CD4-positive, alpha-beta memory T cell (primary cell): ENCODE measurements at places on chromosomes 4 and X.

GRCh38 chr4:25702848-25703247 lies 47.2 kb downstream of the SLC34A2 start:
- H3K36me3 ChIP-seq, result no peaks in the 10 kb centered on the region
- no peak overlapping the region for H3K4me3 ChIP-seq
- no peaks in the 10 kb centered on the region for H3K27me3 ChIP-seq
- no peaks in the 10 kb centered on the region for H3K4me1 ChIP-seq

DNA sequence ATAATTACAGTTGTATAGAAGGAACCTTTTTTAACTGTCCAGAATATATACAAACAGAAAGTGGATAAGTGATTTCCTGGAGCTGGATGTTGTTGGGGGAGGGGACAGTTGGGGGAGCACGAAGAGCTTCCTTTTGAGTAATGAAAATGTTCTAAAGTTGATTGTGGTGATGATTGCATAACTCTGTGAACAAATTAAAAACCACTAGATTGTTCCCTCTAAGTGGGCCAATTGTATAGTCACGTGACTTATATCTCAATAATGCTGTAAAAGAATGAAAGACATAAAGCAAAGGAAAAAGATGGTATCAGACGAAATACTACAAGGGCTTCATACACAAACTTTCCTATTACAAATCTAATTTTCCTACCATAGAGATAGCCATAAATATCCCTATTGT lies 2.7 kb downstream of the CT55 start:
- no peaks in the 10 kb centered on the region for H3K27me3 ChIP-seq
- no peak overlapping the region for H3K4me3 ChIP-seq
- H3K36me3 ChIP-seq, result no peaks in the 10 kb centered on the region
- H3K4me1 ChIP-seq, result no peaks in the 10 kb centered on the region

DNA sequence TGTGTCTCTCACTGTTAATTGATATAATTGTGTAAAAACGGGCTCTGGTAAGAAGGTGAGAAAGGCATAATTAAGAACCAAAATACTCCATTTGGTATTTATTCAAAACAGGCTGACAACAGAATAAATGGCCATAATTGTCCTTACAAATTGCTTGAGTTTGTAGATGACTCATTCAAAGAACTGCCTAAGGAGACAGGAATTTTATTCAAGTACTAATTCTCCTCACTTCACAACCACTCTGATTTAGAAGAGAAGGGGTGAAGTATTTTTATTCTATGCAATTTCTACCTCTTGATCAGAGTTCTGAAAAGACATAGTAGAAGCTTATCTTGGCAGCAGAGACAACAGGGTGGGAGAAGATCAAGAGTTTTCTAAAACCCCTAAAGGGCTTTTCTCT lies 43.1 kb downstream of the ATP11C start:
- no peaks in the 10 kb centered on the region for H3K4me1 ChIP-seq
- H3K27ac ChIP-seq, result no peak overlapping the region
- no peaks in the 10 kb centered on the region for H3K27me3 ChIP-seq
- H3K36me3 ChIP-seq, result no peaks in the 10 kb centered on the region
- H3K4me3 ChIP-seq, result no peak overlapping the region
- DNase-seq, result no peak

DNA sequence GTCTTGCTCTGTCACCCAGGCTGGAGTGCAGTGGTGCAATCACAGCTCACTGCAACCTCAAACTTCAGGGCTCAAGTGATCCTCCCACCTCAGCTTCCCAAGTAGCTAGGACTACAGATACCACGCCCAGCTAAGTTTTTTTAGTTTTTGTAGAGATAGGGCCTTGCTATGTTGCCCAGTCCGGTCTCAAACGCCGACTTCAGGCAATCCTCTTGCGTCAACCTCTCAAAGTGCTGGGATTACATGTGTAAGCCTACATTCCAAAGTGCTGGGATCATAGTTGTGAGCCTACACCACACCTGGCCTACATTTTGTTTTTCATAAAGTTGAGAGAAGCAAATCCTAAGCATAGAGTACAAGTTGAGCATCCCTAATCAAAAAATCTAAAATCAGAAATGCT lies 42.2 kb downstream of the SMARCA5 start:
- peaks cover 13% of the 10 kb centered on the region for H3K36me3 ChIP-seq
- H3K4me3 ChIP-seq, result no peak overlapping the region
- no peak overlapping the region for H3K27ac ChIP-seq
- no peak for DNase-seq
- H3K4me1 ChIP-seq, result peaks cover 19% of the 10 kb centered on the region

DNA sequence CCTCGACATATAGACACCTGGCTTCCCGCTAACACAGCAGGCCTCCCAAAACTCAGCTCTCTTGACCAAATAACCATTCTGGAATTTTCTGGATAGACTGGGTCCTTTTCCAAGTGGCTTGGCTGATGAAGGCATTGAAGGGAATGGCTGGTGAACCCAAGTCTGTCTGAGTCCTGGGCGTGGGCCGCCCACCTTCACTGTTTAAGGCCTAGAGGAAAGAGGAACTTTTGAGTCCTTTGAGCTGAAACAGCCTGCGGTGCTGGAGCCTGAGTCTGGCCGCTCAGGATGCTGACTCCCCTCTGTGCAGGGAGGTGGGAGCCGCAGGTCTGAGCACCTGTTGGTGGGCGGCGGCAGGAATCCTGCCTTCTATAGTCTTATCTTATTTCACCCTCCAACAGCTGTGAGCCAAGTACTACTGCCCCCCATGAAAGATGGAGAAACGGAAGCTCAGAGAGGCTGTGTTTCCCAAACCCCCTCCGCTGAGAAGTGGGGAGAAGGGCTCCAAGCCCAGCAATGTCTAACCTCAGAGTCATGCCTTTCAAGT lies 23.4 kb downstream of the ACOX3 start:
- no peaks in the 10 kb centered on the region for H3K27me3 ChIP-seq
- peaks cover 18% of the 10 kb centered on the region for H3K4me1 ChIP-seq
- peaks cover 20% of the 10 kb centered on the region for H3K36me3 ChIP-seq
- DNase-seq, result no peak
- no peak overlapping the region for H3K4me3 ChIP-seq

GRCh38 chr4:160318567-160319220 lies 1215.8 kb downstream of the RAPGEF2 start:
- H3K36me3 ChIP-seq, result no peaks in the 10 kb centered on the region
- no peak overlapping the region for H3K27ac ChIP-seq
- no peaks in the 10 kb centered on the region for H3K27me3 ChIP-seq
- H3K4me1 ChIP-seq, result no peaks in the 10 kb centered on the region
- no peak overlapping the region for H3K4me3 ChIP-seq

- H3K27me3 ChIP-seq, result no peaks in the 10 kb centered on the region
- no peak overlapping the region for H3K27ac ChIP-seq
- no peak overlapping the region for H3K4me3 ChIP-seq
- H3K36me3 ChIP-seq, result no peaks in the 10 kb centered on the region
- peaks cover 16% of the 10 kb centered on the region for H3K4me1 ChIP-seq
Measured at GRCh38 chrX:152991123-152991522, 2.8 kb downstream of the PNMA5 start.
